ENCODE measurements at places on chromosomes 16 and 17.

GRCh38 chr16:14219983-14220382 is 148.9 kb downstream of the MRTFB start:
- no peak for DNase-seq

DNA sequence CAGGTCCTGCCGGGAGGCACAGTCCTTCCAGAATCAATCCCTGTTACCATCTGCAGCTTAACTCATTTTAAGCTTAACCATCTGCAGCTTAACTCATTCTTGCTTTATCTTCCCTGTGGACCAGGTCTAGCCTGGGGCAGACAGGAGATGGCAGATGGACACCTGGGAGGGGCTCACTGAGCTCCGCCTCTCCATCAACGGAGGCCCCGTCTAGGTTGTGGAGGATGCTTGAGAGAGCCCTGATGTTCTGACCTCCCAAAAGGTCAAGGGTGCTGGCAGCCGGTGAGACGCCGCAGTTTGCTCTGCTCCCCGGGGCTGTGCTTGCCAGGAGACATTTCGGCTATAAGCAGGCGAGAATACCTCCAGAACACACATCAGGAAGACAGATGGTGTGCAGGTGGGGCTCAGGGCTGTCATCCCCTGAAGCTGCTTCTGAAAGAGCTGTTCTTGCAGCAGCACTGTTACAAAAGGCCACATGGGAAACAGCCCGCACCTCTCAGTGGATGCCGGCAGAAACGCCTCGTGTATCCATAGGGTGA is 41.3 kb downstream of the BAIAP2 start:
- DNase-seq, result no peak

DNA sequence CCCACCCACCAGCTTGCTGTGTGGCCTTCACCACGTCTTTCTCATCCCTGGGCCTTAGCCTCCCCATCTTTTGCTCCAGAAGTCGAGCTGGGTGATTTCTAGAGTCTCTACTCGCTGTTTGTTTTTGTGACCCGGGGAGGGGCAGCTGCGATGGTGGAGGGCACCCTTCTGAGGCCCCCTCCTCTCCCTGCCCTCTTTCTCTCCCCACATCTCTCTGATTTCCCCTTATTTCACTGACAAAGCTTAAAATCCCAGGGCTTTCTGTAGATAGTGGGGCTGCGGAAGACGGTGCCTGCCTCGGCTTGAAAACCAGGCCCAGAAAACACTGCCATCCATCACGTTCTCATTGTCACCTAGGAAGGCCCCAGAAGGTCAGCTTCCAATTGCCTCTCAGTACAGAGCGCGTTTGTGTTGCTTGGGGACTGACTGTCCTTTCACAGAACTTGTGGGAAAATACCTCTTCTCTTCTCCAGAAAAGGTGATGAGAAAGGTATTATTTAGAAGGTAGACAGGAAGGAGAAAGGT is 95.1 kb downstream of the NTN1 start:
- no peak for DNase-seq

DNA sequence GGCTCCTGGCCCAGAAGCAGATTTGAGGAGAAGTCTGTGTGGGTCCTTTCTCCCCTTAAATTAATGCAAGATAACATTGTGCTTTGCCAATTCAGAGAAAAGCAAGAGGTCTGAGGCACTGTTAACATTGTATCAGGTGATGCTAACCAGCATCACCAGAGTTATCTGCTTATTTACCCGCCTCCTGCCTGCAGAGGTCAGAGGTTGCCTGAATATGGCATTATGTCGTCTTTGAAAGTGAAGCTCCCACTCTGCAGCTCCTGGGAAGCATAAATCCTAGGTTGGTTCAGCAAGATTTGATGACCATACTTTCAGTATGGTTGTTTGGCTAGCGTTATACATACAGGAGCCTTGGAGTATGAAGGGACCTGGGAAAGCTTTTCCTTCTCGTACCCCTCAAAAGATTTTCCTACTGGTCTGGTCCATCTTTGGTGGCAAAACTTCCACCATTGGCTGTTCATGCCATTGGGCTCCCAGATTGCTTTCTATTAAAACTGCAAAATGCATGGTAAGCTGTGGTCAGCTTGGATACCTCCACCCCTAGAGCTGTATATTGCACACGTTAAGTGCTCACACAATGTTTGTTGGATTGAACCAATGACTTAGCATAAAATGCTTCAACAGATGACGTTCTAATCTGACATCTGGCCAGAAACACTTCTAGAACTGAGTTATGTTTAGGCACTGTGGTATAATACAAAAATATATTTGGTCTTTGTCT is 24.1 kb downstream of the CHD9 start:
- DNase-seq, result no peak

DNA sequence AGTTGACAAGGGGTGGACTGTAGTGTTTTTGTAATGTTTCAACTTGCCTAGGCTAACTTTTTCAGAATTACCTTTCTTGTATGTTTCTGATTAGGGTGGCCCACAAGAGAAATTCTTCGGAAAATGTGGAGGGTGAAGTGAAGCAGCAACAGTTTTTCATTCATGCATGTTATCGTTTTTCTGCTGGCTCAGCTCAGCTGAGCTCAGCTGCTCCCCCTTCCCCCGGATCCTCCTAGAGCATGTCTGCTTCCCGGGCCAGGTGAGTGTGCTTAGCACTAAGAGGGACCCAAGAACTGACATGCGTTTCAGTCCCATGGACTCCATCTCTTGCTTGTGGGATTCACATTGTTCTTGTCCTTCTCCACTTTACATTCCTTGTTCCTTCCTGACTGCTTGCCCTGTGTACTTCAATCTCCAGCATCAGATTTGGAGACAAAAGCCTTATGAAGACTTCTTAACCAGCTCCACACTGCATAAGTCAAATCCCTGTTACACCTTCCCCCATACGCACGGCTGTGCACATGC is 33.6 kb downstream of the SCPEP1 start:
- no peak for DNase-seq

DNA sequence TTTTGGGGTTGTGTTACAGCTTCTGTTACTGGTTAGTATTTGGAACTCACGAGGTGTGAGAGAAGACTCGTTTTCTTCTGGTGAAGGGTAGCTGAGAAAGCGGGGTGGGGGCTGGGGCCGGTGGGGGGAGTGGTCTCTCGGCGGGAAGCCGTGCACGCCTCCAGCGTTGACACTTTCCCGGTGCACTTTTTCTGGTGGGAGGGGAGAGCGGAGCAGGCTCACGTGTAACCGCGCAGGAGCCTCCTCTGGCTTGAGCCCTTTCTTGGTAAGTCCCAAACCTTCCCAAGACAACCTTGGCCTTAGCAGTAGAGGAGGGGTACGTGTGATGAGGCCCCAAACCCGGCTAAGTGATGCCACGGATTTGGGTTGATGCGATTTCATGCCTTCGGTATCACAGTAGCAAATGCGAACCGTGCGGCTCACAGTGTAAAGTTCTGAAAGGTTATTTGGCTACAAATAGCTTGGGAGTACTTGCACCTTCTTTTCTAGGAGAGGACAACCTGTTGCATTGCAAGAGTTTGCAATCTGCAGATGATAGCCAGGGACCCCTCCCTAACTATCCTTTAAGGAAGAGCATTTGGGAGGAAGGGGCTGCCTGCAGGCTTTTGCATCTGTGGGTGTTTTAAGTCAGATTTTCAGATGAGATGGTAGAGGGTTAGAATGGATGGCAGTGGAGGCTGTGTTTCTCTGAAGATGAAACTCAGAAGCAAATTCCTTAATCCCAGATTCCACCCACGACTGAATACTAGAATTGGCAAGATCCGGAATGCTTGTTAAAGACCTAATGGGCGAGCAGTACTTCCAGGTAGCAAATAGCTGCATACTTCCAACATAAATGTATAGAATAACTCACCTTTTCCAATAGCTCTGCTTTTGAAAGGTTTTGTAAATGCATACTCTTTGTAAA is 1.5 kb downstream of the HLF start:
- no peak for DNase-seq
